ENCODE measurements at places on chromosomes 2 and 18. TPM values are rescaled to one million over a fixed set of nuclear protein-coding genes. Genes with fewer than 3 reads are reported as not detected.

PRKAG3 gene
- not detected for total RNA-seq

DNA sequence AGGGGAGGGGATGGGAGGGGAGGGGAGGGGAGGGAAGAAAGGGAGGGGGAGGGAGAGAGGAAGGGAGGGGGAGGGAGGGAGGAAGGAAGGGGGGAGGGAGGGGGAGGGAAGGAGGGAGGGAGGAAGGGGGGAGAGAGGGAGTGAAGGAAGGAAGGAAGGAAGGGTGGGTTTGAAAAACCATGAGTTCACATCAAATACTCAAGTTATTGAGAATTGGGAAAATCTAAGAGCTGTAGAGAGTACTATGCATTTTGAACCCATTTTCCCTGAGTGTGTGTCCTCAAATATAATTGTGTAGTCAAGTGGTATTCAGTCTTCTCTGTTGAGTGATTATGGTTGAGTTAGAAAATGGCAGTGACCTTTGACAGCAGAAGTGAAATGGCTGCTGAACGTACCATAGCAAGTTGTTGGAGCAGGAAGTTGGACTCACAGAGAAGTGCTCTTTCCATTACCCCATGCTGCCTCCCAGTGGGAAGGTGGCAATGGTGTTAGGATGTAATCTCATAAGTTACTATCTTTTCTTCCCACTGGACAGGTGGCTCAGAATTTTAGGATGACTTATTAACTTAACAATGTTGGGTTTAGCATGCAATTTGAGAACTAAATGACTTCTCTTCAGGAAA lies 214.6 kb downstream of the SETBP1 start:
- no peaks in the 10 kb centered on the region for H3K27me3 ChIP-seq
- DNase-seq: no peak
- no peak overlapping the region for H3K4me3 ChIP-seq
- H3K27ac ChIP-seq: no peak overlapping the region

- H3K4me3 ChIP-seq: no peak overlapping the region
- no peaks in the 10 kb centered on the region for H3K27me3 ChIP-seq
- DNase-seq: no peak
- H3K27ac ChIP-seq: no peak overlapping the region
- no peaks in the 10 kb centered on the region for H3K4me1 ChIP-seq
Observed at GRCh38 chr2:79100285-79100684, 12.5 kb upstream of the REG1B start.

GRCh38 chr2:95291222-95291621 lies 5.9 kb upstream of the KCNIP3 start:
- H3K4me1 ChIP-seq: peaks cover 2% of the 10 kb centered on the region
- no peak overlapping the region for H3K4me3 ChIP-seq
- no peaks in the 10 kb centered on the region for H3K36me3 ChIP-seq
- DNase-seq: no peak
- peaks cover 3% of the 10 kb centered on the region for H3K27me3 ChIP-seq

DNA sequence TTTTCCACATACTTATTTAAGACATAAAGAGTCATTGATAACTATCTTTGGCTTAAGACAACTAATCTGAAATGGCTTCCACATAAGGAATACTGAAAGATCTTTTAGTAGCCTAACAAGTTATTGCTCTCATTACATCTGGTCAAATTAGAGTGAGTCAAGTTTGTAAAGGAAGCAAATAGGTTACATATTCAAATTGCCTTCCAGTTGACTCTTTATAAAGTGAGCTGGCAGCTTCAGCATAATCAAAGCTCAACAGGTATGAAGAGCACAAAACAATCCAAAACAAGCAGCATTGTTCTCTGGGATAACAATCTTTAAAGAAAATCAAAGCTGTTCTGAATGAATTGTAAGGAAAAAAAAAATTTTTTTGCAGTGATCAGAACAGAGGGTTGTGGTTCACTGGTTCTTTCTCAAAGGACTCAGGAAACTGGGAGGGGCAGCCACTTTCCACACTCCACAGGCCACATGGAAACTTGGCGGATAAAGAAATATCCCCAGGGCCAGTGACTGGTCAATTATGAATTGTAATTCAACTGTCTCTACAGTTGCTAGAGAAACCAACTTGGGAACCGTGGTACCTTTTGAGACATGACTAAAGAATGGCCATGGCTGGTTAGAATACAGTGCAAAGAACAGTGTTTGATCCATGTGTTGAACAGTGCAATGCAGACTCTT lies 369.3 kb upstream of the KCNH7 start:
- no peaks in the 10 kb centered on the region for H3K4me1 ChIP-seq
- no peaks in the 10 kb centered on the region for H3K27me3 ChIP-seq
- no peaks in the 10 kb centered on the region for H3K36me3 ChIP-seq
- no peak overlapping the region for H3K4me3 ChIP-seq
- no peak for DNase-seq

DNA sequence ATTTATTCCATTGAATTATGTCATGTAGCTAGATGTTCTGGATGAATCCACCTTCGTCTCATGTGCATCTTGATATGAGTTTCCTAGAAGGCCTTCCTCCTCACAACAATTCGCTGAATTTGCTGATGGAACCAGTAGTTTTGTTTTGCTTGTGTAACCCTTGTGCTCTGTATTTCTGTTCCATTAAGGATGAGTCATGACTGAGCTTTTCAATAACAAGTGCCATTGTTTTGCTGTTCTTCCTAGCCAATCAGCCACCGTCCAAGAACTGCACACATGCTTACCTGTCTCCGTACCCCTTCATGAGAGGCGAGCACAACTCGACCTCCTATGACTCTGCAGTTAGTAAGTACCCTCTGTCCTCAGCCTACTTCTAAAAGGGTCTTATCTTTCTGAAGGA lies 2.3 kb downstream of the TMEM182 start:
- no peaks in the 10 kb centered on the region for H3K27me3 ChIP-seq
- no peaks in the 10 kb centered on the region for H3K4me1 ChIP-seq
- no peak overlapping the region for H3K4me3 ChIP-seq
- DNase-seq: no peak
- no peak overlapping the region for H3K27ac ChIP-seq

- no peak for DNase-seq
- H3K36me3 ChIP-seq: peaks cover 5% of the 10 kb centered on the region
- peak overlapping the region; percentile 82 for H3K27ac ChIP-seq
- peaks cover 6% of the 10 kb centered on the region for H3K4me1 ChIP-seq
- no peak overlapping the region for H3K4me3 ChIP-seq
Observed at GRCh38 chr2:239155806-239156480, 244.9 kb downstream of the HDAC4 start.

DNA sequence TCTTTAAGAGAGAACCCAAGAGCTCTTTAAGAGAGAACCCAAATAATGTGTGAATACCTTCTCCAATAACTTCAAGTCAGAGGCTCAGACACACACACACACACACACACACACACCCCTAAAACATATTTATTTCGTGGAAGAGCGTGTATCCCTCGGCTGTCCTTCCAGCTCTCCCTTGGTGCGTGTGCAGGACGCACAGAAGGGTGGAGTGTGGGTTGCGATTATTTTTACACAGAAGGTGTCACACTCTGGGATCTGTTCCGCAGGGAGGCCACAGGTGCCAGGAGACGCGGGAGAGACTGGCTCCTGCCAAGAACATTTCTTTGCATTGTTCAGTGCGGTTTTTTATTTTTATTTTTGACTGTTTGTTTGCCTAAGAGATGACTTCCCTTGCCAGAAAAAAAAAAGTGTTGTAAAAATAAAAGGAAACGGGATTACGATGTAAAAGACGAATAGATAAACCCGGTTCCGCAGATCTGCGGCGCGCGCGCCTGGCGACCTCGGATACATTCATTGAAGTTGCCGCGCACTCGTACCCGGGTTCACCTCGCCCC lies 47.3 kb upstream of the ATP6V1B1 start:
- H3K4me3 ChIP-seq: peak overlapping the region; percentile 77
- H3K27me3 ChIP-seq: peaks cover 82% of the 10 kb centered on the region
- H3K27ac ChIP-seq: no peak overlapping the region
- peaks cover 12% of the 10 kb centered on the region for H3K36me3 ChIP-seq

MDH1B gene
- total RNA-seq: not detected

ACSL3 gene
- 65.7 TPM for total RNA-seq

- H3K36me3 ChIP-seq: no peaks in the 10 kb centered on the region
- H3K4me3 ChIP-seq: peak overlapping the region; percentile 57
- H3K27me3 ChIP-seq: peaks cover 11% of the 10 kb centered on the region
- DNase-seq: no peak
- H3K4me1 ChIP-seq: peaks cover 3% of the 10 kb centered on the region
Observed at GRCh38 chr18:36468161-36468560, 170.6 kb downstream of the FHOD3 start.

CFAP53 gene
- total RNA-seq: 0.42 TPM

CKAP2L gene
- 0.37 TPM for total RNA-seq

ADRA2B gene
- 0.85 TPM for total RNA-seq

GRCh38 chr18:12092398-12093229 lies 1.0 kb upstream of the ANKRD62 start:
- H3K27ac ChIP-seq: no peak overlapping the region
- H3K4me1 ChIP-seq: no peaks in the 10 kb centered on the region
- no peak overlapping the region for H3K4me3 ChIP-seq
- peaks cover 29% of the 10 kb centered on the region for H3K27me3 ChIP-seq
- DNase-seq: no peak

DSG4 gene
- not detected for total RNA-seq

DNA sequence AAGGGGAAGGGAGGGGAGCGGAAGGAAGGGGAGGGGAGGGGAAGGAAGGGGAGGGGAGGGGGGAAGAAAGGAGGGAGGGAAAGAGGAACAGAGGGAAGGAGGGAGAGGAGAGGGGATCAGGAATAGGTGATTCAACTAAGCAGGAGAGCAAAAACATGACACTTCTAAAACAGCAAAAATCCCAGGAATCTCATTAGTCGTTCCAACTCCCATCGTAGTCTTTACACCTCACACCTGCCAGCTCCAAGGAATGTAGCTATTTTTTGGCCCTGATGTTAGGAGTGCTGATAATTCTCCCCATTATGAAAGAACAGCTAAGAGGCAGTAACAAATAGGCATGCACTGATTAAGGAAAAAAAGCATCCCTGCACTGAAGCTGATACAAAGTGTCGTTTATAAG lies 709.9 kb upstream of the PKDCC start:
- DNase-seq: no peak
- no peak overlapping the region for H3K4me3 ChIP-seq
- H3K27me3 ChIP-seq: no peaks in the 10 kb centered on the region
- H3K36me3 ChIP-seq: no peaks in the 10 kb centered on the region
- no peaks in the 10 kb centered on the region for H3K4me1 ChIP-seq

- no peak overlapping the region for H3K4me3 ChIP-seq
- H3K36me3 ChIP-seq: no peaks in the 10 kb centered on the region
- no peaks in the 10 kb centered on the region for H3K4me1 ChIP-seq
Observed at GRCh38 chr18:57970356-57971095, 73.5 kb upstream of the NEDD4L start.

DNA sequence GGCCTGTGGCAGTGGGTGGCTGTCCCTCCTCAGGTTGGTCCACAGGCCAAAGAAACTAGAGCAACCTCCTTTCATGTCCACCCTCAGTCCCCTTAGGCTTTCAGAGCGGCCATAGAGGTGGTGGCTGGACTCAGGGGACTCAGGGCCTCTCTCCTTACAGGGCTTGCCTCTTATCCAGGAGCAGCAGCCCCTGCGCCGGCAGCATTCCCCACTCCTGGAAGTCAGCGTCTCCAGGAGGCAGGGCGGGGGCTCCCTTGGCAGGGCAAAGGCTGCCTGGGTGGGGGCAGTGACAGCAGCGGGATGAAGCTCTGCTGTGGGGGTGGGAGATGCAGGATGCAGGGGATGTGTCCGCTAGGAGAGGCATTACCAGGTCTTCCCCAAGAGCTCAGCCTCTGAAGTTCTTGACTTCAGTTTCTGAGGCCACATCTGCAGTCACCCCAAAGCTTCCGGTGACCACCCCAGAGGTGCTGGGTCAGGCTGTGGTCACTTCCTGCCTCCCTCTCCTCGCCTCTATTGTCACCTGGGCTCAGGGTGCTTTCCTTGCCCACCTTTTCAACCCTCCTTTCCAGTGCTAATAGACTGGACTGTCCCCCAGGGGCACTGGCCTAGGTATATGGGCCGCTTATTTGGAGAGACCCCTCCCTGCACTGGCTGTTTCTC lies 8.6 kb upstream of the GPR55 start:
- peaks cover 16% of the 10 kb centered on the region for H3K27me3 ChIP-seq
- H3K36me3 ChIP-seq: no peaks in the 10 kb centered on the region
- DNase-seq: no peak
- peaks cover 6% of the 10 kb centered on the region for H3K4me1 ChIP-seq

FOXI3 gene
- not detected for total RNA-seq

C2orf92 gene
- total RNA-seq: 12.5 TPM

EFHD1 gene
- total RNA-seq: 1.1 TPM

DNA sequence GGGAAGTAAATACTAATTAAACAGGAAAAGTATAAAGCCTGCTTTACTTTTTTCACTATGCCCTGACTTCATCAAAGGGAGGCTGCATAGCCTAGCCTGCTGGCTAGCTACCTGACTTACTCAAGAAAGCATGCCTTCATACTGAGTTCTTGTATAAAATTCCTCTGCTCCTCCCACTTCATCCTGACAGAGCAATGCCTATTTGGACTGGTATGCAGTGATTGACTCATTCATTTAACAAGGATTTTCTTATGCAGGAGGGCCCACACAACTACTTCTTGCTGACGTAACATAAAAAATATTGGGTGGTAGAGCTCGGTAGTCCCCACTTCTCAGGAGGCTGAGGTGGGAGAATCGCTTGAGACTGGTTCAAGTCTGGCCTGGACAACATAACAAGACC lies 70.5 kb downstream of the PRPF40A start:
- H3K4me3 ChIP-seq: no peak overlapping the region
- no peak overlapping the region for H3K27ac ChIP-seq
- H3K27me3 ChIP-seq: no peaks in the 10 kb centered on the region
- no peaks in the 10 kb centered on the region for H3K36me3 ChIP-seq
- H3K4me1 ChIP-seq: peaks cover 2% of the 10 kb centered on the region

GRCh38 chr2:122651236-122651635 lies 895.8 kb downstream of the TSN start:
- DNase-seq: no peak
- H3K27ac ChIP-seq: no peak overlapping the region
- H3K4me1 ChIP-seq: no peaks in the 10 kb centered on the region
- no peaks in the 10 kb centered on the region for H3K27me3 ChIP-seq

BUB1 gene
- 8.6 TPM for total RNA-seq

CRYGD gene
- not detected for total RNA-seq

DNA sequence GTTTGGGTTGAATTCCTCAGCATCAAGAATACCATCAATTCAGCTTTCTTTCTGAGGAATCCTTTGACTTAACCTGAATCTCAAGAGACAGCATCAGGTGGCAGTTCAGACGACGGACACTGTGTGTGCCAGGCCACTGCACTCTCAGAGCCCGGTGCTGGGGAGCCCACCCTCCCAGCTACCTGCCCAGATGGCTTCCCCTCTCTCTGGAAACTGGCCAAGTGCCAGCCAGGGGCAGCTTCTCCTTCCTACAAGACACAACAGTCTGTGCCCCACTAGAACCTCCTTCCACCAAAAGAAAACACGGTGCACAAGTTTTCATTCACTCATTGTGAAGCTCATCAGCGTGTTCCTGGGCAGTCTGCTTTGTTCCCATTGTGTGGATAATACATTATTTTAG lies 28.5 kb downstream of the MAL start:
- no peak overlapping the region for H3K4me3 ChIP-seq
- peak overlapping the region; percentile 21 for H3K27ac ChIP-seq
- H3K36me3 ChIP-seq: peaks cover 3% of the 10 kb centered on the region
- H3K4me1 ChIP-seq: peaks cover 35% of the 10 kb centered on the region
- no peak for DNase-seq

GRCh38 chr2:197322724-197323720 lies 12.4 kb upstream of the ANKRD44 start:
- no peaks in the 10 kb centered on the region for H3K36me3 ChIP-seq
- peaks cover 38% of the 10 kb centered on the region for H3K4me1 ChIP-seq
- H3K27me3 ChIP-seq: no peaks in the 10 kb centered on the region
- H3K27ac ChIP-seq: peak overlapping the region; percentile 94
- H3K4me3 ChIP-seq: peak overlapping the region; percentile 89

NCKAP5 gene
- total RNA-seq: not detected

All from T-helper 17 cell (primary cell).